ENCODE measurements at places on chromosomes 11 and 22.

- no peak for DNase-seq
These were observed 68.9 kb downstream of the C11orf58 start for GRCh38 chr11:16807306-16807705.

- no peak for DNase-seq
These were observed 75.6 kb downstream of the TP53I11 start for GRCh38 chr11:44875037-44875436.

- no peak for DNase-seq
These were observed 10.9 kb downstream of the BMAL1 start for GRCh38 chr11:13288375-13289029.

DNA sequence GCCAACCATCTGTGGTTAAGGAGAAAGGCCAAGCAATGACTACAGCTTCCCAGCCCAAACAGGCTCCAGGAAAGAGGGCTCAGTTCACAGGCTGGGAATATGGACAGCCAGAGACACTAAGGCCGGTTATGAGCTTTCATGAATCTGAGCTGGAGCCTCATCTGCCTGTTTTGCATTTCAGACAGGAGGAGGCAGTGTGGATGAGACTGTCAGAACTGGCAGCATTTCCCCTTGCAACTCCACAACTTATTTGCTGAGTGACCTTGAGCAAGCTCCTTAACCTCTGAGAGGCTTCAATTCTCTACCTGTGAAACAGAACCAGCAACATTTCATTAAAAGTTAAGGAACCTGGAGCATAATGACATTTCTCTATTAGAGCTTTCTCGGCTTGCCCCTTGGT lies 264.0 kb downstream of the ETS1 start:
- DNase-seq = no peak

GRCh38 chr11:76772100-76772782 lies 10.9 kb upstream of the TSKU start:
- no peak for DNase-seq

DNA sequence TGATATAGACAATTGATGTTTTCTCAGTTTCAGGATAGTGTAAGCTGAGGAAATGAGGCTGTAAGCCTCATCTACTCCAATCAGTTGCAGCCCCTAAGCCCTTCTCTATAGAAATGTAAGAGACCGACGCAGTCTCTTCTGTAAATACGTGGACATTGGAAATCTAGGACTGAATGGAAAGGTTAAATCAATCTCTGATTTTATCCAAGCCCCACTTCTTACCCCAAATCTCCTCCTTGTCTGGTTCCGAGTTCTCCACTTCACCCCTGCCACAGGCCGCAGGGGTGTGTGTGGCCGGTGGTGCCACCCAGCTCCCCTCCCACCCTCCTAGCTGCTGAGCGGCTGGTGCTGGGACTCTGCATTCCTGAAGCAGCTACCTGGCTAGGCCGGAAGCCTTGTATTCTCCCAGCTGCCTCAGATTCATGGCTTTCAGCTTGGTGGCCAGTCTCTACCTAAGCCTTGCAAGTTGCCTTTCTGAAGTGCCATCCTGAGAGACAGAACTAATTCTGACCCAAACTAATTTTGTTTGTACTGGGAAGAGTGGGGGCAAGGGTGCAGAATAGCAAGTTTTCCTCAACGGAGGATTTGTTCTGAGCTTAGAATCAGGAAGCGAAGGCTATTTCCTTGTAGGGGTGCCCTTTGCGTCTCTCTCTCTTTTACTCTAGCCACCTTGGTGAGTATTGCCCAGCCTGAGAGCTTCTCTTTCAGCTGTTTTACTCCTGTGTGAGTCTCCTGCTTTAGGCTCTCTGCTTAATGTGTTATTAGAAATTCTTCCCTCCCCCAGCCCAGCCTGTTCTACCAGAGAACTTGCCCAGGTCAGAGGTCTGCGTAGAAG lies 749 bp downstream of the VWA5A start:
- DNase-seq = no peak

DNA sequence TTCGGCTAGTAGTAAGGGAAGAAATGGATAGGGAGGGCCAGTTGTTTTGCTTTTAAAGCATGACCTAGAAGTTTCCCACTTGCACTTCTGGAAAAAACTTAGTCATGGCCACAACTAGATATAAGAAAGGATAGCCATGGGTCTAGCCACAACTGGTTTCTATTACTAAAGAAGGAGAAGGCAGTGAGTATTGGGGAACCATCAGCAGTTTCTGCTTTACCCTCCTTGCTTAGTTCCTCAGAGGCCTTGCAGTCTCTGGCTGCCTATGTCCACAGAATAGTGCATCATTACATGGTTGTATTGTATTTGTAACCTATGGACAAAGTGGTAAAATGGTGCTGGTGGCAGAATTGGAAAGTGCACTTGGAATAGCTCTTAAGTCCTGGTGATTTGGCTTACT lies 35.6 kb downstream of the NXPE1 start:
- DNase-seq = no peak

- DNase-seq = no peak
These were observed 42.8 kb downstream of the NTM start for GRCh38 chr11:131413217-131413616.

DNA sequence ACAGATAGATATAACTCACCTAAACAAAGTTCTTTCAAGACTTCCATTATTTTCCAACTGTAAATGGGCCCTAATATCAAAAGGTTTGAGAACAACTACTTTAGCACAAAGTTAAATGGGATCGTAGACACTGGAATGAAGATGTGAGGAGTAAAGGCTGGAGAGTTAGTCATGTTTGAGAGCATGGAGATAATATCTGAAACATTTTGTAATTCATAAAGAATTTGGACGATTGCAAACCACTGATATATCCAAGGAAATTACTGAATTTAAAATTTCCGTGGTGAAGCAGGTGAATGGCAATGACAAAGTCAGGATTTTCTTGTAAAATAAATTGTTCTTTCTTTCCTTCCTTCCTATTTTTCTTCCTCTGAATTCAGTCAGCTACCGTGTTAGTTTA lies 564.9 kb downstream of the CNTN5 start:
- DNase-seq = no peak

DNA sequence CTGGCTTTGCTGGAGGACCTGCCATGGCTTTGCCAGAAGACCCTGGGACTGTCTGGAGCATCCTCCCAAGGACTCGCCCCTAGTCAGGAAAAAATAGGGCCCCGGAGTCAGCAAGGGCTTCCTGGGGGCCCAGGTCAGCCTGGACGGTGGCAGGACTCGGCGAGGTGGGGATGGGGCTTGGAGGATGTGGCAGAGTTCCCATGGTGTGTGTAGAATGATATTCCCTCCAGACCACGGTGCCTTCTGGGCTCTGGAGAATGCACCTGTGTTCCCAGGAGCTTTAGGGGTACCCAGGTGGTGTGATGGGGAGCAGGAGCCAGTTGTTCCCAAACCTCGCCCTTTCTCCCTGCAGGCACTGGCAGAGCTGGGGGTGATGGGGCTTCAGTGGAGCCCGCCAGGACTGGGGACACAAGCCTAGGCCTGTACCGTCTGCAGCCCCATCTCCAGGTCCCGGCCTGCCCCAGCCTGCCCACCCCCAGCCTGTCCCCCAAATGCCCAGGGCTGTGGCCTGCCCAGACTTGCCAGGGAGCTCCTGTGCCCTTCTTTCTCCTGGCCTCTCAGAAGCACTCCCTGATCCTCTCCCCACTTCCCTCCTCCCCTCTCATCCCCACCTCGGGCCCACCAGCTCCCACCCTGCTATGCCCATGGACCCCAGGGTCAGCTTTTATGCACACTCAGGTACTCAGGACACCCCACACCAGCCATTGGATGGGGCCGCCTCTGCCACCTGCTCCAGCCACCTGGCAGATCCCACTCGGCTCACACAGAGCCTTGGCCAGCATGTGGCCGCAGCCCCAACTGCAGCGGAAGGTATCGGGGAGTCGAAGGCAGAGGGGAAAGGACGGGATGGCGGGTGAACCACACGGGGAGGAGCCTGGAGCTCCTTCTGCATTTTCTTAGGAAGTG lies 82.1 kb downstream of the CDKN1C start:
- DNase-seq = no peak

DNA sequence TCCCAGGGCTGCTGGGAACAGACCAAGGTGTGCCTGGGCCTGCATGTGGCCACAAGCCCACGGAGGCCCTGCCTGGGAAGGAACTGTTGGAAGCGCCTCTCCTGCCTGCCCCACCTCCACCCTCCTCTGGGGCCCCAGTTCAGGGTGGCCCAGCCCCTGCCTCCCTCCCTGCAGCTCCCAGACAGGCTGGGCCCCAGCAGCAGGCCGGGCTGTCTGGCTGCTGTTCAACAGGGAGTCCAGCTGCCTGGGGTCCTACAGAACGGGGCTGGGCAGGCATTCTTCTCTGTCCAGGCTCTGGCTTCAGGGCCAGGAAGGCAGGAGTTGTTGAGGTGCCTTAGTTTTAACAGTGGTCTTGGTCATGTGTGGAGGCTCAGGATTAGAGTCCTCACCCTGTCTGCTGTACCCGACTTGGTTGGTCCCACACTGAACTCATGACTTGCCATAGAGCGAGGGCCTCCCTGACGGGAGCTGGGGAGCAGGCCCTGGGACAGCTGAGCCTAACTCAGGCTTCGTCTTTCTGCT lies 11.8 kb downstream of the PRDM11 start:
- DNase-seq = no peak

- DNase-seq = no peak
These were observed 69.2 kb downstream of the ISX start for GRCh38 chr22:35135165-35135564.

DNA sequence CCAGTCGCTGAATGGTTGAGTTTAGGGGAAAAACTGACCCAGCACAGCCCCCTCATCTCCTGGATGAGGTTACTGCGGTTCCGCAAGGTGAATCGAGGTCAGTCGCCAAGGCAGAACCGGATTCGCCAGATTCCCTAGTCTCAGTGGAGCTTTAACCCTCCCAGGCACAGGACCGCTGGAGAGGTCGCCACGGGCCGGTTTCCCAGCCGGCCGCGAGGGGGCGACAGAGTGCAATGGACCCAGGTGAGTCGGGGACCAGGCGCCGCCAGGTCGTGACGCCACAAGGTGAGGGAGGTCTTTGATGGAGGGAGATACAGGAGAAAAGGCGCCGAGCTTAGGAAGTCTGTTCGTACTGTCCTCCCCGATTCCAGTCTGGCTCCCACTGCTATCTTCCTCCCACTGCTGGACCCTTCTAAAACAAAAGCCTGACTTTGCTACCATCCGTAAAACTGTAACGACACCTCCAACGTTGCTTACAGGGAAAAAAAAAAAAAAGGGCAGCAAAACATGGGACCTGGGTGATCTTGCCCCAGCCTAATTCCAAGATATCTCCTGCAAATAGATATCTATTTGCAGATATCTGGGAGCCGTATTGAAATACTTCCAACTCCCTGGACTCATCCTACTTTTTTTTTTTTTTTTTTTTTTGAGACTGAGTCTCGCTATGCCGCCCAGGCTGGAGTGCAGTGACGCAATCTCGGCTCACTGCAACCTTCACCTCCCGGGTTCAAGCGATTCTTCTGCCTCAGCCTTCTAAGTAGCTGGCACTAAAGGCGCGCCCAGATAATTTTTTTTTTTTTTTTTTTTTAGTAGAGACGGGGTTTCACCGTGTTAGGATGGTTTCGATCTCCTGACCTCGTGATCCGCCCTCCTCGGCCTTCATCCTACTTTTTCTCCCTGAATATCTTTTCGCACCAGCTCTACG lies 1.4 kb upstream of the GGA1 start:
- DNase-seq = peak; percentile 89

Measured in effector memory CD4-positive, alpha-beta T cell (primary cell).